ENCODE measurements at places on chromosomes 5 and 9.

DNA sequence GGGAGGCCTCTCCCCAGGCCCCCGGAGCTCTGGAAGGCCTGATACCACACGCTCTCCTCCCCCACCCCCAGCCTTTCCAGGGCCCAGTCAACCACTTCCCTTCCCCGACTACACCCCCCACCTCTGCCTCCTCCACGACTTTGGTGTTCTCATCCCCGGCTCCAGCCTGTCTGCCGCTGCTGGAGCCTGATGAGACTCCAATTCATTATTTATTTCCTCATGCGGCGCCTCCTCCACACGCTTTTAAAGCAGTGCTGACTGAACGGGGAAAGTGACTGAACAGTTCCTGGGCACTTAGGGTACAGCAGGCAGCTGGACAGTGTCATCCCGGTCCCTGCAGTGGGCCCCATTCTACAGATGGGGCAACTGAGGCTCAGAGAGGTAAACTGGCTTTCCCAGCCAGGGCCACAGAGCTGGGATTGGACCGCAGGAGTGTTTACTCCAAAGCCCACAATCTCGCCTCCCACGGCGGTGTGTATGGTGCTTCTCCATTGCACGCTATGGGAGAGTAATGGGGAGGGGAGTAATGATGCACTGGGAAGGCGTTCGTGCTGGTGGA is 15.9 kb upstream of the RPL26L1 start:
- DNase-seq, result peak; percentile 35

DNA sequence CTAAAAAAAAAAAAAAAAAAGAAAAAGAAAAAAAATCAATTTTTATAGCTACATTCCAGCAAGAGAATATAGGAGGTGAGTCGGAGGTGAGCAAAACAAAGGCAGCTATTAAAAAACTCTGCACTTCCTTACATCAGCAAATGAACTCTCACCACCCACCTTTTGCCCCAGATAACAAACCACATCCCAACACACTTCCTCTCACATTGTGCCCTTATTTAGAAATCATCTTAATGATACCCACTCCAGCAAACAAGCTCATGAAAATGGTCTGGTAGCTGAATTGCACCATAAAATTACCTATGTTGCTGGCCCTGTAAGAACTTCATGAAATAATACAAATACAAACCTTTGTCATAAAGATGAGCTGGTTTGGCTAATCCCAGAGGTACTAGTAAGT is 82.9 kb downstream of the CEMIP2 start:
- no peak for DNase-seq

GRCh38 chr9:126519660-126520420 is 93.9 kb upstream of the LMX1B start:
- DNase-seq, result no peak

DNA sequence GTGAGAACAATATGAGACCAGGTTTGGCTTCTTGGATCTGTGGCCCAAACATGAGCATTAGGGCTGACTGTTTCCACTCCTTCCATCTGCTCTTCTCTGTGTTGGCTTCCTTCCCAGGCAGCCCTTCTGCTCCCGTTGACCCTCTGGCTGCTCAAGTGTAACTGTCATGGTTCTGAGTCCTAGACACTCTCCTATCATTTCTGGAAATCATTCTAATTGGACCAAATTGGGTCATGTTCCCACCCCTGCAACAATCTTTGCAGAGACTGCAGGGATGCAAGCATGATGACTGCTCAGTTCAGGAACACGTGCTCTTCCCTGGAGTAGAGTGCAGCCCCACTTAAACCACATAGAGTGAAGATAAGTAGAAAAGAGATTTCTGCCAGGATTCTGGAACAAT is 741.4 kb downstream of the TAF11L14 start:
- no peak for DNase-seq

- no peak for DNase-seq
These were observed 82.7 kb downstream of the RFK start for GRCh38 chr9:76311537-76311936.

DNA sequence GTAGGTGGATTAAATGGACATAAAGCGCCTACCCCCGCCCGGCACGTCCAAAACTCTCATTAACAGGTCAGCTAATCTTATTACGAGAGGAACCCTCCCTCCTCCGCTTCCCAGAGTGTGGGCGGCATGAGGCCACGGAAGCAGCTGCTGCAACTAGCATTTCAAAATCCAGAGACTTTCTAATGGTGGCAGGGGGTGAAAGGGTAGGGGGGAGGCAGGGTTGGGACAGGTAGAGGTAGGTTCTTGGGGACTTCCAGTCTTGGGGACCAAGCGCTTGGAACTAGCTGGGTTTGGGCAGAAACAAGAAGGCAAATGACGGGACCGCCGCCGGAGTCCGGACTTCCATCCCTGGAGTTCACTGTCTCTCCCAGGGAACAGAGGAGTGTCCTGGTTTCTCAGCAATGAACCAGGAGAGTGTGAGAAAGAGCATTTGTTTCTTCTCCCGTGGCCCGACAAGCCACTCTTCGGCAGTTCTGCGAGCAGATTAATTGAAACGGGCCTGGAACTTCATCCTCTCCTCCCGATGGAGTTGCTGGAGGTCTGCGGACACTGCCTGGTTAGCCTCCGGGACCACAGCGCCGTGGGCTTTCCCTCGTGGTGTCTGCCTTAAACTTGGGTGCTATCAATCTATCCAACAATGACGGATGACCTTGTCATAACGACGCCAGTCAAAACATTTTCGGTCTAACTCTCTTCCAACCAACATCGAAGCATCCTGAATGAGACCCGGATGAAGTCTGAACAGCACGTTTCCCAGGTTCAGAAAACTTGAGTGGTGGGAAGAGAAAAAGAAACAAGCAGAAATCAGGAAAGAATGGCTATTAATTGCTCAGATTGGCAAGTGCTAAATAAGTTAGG is 1.6 kb upstream of the PRDM6 start:
- no peak for DNase-seq

DNA sequence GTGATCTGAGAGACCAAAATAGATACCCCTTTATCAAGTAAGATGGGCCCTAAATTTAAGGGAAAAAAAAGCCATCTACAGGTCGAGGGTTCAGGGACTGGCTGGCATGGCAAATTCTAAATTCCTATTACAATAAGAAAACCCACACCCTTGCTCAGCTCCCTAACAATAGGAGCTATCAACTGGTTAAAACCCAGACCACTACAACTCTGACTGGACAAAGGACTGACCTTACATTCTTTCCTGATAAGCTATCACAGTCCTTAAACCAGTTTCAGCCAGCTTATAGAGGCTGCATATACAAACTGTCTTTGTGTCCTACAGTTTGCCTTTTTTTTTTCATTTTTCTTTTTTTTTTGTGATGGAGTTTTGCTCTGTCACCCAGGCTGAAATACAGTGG is 803.6 kb downstream of the NR2F1-AS1 start:
- no peak for DNase-seq

DNA sequence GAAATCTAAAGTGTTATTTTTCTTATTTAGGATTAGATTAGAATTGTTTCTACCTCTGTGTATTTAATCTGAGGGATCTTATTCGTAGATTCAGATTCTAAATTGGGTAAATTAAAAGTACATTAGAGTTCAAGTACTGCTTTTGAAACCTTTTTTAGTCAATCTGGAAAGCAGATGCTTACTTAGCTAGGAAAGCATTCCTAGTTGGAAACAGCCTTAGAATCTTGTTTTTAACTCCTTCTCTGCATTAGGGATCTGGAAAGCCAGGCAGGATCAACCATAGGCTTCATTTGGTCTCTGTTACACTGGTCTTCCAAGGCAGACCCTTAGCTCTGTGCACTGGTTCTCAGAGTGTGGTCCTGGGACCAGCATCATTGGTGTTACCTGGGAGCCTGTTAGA is 247.4 kb downstream of the NR3C1 start:
- DNase-seq, result no peak

GRCh38 chr9:101639785-101640665 is 45.3 kb upstream of the PPP3R2 start:
- DNase-seq, result no peak

DNA sequence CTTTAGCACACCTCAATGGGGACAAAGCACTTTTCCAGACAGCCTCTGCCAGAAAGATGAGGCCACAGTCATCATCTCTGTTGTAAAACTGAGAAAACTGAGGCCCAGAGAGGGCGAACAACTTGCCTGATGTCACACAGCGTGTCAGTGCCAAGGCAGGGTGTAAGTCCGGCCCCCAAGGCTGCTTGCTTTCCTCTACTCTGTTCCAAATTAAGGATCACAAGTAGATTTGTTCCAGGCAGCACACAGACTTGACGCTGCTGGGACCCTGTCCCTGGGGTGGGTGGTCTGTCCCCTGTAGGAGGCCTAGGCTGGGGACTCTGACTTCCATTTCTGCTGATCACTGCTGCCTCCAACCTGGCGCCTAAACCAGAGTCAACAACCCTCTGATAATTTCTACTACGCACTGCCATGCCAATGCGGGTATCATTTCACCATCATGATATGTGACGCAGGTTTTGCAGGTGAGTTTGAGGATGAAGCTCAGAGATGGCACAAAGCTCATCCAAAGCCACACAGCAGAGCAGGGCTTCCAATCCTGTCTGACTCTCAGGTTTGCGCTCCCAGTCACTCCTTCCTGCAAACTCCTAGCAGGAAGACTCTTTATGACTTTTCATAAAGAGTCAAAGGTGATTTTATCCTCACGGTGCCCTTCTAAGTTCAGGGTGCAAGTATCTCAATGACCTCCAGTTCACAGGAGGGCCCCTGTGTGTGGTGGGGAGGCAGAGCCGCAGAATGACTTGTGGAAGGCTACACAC is 13.5 kb upstream of the RALGDS start:
- peak; percentile 42 for DNase-seq

DNA sequence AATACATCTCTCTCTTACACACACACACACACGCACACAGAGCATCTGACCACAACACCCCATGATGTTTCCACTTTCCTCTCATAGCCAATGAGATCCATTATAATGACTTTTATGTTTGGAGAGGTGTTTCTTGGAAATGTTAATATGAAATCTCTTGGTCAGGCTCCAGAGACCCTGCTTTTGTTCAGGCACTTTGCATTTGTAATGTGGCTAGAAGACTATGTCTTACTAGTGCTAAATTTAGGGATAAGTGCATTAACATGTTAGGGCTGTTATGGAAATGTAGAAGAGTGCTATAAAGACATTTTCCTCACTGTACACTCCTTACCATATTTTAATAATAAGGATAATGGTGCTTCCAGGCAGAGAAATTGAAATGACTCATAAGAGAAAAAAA is 3.8 kb downstream of the CDH9 start:
- no peak for DNase-seq

DNA sequence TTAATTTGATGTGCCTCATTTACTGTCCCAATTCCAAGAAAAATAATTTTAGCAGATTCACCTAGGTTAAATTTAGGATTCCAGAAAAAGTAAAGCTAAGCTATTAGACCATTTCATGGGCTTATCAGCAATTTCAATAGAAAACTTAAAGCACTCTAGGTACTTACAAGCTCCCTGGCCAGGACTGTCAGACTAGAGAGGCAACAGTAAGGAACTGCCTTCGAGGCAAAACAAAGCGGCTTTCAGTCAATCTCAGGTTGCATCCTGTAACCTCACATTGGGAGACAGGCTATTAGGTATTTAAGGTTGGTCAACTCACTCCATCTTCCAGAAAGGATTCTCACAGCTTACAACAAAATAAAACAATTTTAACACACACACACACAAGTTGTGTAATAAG is 48.7 kb upstream of the FSD1L start:
- no peak for DNase-seq

DNA sequence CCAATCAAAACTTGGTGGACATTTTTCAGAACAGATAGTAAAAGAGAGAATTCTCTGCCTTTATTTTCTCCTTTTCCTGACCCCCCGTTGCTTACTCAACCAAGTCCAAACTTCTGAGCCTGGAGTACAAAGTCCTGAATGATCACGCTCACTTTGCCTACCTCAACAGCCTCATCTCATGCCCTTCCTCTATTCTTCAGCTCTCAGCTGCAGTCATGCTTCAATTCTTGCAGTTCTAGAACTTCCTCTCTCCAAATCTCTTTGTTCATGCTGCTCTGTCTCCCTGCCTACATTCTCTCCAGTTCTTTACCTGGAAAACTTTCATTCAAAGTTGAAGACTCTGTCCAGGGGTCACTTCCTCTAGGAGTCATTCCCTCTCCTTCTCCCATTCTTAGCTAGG is 398.5 kb upstream of the SLC24A2 start:
- DNase-seq, result no peak

DNA sequence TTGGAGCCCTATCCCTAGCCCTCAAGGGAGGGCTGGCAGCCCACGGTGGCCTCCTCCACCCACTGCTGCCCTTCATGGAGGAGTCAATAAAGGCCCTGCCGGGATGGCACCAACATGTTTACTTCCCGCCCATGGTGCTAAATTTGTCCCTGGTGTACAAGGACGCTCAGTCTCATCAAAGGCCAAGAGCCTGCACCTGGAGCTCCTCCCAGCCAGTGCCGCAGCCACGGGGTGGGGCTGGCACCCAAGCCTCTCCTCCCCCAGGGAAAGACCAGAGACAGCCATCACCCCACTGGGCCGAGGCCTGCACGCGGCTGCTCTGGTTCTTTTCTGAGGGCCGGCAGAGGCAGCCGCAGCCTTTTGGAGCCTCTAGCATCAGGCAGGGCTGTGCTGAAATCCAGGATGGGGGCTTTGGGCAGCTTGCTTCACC is 34.8 kb upstream of the RXRA start:
- no peak for DNase-seq

GRCh38 chr9:135502873-135503321 is 2.4 kb downstream of the MRPS2 start:
- peak; percentile 54 for DNase-seq

DNA sequence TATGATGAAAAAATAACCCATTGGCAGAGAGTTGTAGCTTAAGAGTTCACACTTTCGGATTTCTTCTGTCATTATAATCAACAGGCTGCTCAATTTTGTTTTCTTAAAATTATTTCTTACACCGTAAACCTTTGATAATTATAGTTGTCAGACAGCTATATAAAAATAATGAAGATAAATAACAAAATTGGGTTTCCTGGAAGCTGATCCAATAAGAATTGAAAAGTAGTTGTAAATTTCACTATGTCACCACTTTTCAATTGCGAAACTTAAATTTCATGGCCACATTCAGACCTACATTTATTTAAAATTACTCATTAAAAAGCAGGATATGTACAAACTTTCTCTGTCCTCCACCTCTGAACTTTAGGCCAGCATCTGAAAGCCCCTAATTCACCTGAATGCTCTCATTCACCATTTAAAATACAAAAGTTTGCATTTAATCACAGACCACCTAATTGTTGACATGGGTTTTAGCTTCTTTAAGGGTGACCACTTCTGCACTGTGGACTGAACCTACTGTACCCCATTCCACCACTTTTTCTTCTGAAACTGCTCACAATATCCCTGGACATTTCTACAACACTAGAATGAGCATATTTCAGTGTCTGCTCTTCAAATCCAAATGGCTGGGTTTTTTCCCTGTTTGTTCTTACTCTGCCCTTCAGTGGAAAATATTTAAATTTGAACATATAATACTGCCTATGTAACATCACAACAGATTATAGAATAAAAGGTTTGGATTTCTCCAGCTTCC is 680 bp downstream of the SELENOP start:
- DNase-seq, result no peak

DNA sequence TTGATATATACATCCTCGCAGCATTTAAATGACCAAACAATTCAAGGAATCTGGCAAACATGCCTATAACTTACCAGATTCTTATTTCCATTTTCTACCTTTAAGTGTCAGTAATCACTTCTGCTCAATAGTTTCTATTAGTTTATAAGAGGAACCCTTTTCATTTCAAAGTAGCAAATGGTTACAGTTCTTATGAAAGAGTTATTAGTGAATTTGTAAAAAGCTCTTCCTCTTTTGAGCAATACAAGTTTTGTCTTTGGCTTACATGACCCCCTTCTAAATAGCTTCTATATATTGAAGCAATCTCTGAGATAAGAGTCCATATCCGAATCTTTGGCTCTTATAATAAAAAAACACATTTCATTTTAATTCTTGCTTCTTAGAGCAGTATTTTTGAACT is 42.0 kb downstream of the ELL2 start:
- DNase-seq, result no peak

GRCh38 chr5:168562279-168562678 is 16.9 kb downstream of the PANK3 start:
- no peak for DNase-seq
